ENCODE measurements at places on chromosomes 16 and 17.

DNA sequence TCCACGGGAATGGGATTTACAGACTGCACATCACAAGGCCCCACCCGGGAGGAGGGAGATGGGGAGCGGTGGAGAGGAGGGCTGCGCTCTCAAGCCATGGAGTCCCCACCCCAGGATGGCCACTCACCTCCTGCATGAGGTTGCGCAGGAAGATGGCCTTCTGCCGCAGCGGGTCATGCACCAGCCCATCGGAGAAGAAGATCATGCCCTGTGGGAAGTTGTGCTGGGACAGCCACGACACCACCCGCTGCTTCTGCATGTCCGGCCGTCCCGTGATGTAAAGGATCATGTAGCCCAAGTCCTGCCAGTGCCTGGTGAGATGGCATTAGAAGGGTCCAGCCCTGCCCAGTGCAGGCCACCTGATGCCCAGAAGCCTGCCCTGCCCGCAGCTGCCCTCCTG lies 17.0 kb downstream of the PIMREG start:
- no peak for DNase-seq

DNA sequence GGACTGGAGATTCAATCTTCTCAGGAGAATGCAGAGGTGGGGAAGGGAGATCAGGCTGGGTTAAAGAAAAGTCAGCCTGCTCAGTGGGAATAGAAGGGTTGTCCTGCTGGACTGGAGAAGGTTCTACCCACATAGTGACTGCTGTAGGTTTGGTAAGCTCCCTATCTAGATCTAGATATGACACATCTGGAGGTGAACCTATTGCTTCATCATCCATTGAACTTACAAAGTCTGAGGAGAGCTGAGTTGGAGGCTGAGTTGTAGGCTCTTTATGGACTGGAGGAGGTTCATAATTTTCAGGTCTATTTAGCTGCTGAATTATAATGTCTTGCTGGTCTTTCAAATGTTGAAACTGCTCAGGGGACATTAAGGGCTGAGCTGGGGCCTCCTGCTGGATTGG lies 46.0 kb upstream of the NF1 start:
- no peak for DNase-seq

DNA sequence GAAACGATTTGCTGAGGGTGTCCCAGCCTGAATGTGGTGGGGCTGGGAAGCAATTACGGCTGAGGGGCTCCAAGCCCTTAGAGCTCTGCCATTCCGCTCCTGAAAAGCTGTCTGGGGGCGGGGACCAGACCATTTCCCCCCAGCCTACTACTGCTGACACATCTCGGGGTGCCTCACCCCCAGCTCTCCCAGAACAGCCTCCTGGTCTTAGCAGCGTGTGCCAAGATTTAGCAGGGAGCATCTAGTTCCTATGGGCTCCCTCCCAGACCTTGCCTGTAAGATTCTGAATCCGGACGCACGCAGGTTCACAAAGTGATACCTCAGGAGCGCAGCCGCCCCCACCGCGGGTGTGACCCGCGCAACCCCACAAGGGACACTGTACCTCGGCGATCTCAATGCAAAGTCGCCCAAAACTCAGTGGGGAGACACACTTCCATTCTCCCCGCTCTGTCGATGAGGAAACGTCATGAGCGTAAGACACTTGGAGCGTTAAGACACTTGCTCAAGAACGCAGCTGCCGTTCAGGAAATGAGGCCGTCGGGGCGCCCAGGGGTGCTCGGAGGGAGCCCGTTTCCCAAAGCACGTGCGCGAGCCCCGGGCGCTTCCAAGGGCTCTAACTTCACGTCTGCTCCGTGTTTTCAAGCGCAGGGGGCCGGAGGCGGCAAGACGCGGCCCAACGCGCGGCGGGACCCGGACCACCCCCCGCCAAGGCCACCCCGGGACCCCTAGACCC lies 629 bp downstream of the GEMIN4 start:
- DNase-seq, result no peak

GRCh38 chr16:27822529-27822928 lies 241.0 kb downstream of the GSG1L start:
- DNase-seq, result no peak

DNA sequence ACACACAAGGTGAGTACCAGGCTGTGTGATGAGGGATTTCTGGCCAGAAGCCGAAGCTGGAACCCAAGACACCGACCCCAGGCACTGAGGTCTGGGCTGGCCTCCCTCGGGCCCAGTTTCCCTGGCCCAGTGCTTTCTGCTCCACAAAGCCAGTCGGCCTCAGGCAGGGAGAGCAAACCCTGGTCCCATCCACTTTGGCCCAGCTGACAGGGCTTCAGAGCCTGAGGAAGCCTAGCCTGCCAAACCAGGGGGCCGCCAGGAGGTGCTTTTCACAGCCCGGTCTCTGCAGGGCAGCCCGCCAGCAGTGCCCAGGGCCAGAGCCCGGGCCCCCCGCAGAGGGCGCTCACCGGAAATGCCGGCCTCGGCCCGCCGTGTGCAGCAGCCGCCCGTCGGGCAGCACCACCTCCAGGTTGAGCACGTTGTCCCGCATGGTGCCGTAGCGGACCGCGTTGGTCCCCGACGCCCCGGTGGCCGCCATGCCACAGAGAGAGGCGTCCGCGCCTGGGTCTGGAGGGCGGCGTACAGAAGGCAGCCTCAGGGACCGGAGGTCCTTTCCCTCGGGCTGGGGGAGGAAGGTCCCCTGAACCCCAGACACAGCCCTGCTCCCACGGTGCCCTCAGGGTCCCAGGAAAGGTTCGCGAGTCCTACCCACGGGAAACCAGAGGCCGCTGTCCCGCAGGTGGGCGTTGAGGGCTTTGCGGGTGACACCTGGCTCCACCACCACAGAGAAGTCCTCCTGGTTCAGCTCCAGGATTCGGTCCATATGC lies 2.2 kb downstream of the LDHD start:
- DNase-seq, result no peak

GRCh38 chr16:85554889-85555718 lies 58.0 kb upstream of the GSE1 start:
- no peak for DNase-seq

GRCh38 chr16:74146643-74147042 lies 150.0 kb upstream of the PSMD7 start:
- no peak for DNase-seq

GRCh38 chr17:51741458-51741857 lies 417.1 kb downstream of the CA10 start:
- DNase-seq, result no peak

DNA sequence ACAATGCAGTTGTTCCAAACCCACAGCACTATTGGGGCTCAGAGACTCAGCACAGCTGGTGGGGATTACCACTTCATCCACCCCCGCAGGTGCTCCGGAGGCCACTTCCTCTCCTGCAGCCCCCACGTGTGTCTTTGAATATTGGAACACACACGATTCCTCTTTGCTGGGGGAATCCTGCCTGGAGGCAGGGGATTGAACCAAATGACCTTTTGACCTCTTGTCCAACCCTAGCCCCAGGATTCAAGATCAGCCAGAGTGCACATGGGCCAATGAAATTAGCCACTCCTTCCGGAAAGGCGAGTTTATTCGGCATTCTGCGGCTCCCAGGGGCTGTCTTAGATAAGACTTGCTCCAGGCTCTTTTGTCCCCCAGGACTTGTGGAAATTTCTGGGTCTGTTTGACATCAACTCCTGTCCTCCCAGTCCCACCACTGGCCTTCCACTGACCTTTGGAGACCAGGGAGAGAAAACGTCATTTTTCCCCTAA lies 350.2 kb downstream of the FOXL1 start:
- no peak for DNase-seq

DNA sequence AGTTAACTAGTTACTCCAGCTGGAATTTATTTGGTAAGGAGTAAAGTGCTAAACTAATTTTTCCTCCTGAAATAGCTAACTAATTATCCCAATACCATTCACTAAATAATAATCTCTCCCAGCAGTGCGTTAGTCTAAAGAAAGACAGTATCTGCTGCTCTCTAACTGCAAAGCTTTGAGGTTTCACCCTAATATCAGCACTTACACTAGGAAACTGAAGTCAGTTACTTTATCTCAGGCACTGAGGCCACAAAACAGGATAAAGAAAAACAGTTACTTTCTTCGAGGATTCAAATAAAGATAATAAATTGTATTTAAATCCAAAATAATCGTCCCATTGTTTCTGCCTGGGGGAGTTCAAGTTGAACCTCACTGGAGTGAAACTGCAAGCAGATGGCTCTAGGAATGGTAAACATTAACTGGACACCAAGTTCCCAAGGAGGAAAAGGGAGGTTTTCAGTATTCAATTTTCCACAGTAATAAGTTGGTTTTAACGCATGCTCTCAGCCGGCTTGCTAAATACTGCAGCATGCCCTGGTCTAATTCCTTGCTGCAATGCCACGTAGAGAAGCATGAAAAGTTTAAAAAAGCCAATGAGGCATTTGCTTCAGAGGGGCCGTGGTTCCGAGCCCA lies 20.0 kb upstream of the FOXJ1 start:
- DNase-seq, result no peak

DNA sequence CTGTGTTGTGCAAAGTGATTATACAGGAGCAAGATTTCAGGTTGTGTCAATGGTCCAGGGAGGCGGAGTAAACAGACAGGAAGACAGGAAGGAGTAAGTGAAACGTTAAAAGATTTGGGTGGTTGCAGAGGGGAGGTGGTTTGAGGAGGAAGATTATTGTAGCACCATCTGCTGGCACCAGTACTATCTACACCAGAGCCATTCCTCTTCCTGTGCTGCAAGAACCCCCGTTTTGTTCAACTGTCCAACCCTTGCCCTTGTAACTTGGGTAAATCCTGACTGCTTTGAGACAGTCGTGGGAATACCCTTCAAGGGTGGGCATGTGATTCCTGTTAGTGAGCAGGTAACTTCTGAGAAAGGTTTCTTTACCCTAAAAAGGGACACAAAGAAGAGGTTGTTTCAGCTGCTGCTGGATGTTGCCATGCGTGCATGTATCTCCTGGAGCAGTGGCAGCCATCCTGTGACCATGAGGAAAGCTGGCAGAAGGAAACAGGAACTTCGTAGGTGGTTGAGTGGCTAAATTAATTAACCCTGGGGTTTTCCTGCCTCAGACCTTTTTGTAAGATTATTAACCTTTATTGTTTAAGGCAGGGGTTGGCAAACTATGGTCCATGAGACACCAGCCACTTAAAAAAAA lies 124.1 kb downstream of the PRKCA start:
- DNase-seq, result no peak

DNA sequence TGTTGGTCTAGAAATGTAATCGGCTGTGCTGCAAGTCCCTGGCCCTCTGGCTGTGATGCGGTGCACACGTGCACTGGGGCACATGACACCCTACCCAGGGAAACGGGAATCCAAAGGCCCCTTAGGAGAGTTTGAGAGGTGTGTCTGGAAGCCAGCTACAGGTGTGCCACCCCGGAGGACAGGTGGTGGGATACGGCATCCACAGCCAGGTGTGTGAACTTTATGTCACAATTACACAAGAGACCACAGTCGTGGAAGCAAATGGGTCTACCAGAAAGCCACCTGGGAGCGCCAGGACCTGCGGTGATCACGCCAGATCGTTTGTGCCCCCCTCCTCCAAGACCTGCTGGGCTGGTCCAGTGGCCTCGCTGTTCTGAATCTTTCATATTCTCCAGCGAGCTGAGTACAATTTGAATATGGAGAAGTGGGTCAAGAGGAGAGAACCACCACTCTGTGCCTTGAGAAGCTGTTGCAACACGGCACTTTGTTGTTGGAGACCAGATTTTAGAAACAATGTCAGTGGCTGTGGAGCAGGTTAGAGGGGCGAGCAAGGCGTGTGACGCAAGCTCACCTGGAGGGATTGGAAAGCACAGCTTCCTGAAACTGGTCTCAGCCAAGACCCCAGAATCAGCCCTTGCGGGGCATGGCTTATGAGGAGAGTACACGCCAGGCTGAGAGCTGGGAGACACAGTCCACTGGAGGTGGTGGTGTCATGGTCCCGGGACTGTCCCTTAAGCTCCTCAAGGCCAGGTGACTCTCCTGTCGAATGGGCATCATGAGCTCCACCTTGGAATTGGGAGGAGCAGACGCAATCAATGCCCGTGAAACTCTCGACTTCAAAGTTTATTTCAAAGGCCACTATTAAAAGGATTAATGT lies 37.4 kb downstream of the COX4I1 start:
- no peak for DNase-seq

- no peak for DNase-seq
These were observed 18.1 kb downstream of the CLTC start for GRCh38 chr17:59637611-59638310.

GRCh38 chr17:14396547-14396946 lies 95.7 kb downstream of the HS3ST3B1 start:
- DNase-seq, result no peak

- DNase-seq, result no peak
These were observed 12.8 kb upstream of the TNS4 start for GRCh38 chr17:40514013-40514875.

DNA sequence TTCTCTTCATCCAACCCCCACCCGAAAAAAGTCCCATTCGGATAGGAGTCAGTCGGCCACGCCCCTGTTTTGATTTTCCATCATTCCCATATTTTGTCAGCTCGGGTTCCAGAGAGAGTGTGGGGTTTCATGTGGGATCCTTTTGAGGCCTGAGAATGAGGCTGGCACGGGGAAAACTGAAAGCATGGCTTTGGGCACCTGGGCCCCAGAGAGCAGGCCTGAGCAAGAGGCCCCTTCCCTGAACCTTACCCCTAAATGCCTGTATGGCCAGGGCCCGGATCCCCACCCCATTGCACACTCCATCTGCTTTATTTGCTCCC lies 4.6 kb upstream of the HOXB4 start:
- no peak for DNase-seq

DNA sequence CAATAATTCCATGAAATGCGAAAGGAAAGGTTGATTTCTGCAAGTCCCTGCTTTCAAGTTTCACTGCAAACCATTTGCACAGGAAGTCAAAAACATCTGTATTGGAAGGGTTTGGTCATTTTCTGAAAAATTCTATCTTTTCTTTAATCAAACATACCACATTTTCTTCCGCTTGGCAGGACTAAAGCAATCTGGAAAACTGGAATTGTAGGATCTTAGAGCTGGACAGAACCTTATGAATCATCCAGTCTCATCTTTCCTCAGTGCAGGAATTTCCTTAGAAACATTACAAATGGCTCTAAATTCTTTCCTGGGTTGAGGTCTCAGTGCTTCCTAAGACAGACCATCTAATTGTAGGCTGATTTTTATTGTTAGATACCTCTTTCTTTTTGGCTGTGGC lies 111.5 kb upstream of the ELAC2 start:
- DNase-seq, result no peak

DNA sequence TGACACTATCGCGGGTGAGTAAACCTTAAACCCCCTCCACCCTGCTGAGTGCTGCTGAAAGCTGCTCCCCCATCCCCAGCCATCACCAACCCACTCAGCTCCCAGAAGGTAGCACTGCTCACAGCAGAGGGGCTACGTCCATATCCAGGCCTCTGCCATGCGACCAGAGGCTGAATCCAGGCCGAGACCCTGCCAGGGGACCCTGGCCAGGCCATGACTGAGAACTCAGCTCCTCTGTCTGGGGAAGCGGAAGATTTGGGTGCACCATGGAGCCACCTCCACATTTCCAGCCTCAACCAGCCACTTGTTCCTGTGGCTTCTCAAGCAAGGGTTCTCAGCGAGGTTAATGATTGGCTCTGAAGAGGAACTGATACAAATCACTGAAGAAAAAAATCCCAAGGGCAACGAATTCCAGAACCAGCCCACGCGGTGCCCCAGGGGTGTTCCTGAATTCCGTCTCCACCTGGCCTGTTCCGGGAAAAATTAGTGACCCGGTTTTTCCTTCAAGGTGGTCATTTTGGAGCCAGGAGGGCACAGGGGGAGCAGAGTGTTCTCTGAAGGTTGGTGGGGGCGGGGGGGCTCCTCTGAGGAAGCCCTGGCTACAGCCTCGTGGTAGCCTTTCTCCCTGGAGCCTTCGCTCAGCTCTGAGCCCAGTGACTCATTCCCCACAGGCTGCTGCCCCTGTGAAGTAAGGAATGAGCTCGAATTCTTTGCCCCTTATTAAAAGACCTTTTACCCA lies 9.3 kb upstream of the SLC16A5 start:
- no peak for DNase-seq

Data from brain pericyte (primary cell).